ENCODE measurements at places on chromosomes 6 and 20.

GRCh38 chr6:31144296-31144969, 5.6 kb upstream of the PSORS1C2 start:
- DNase-seq: no peak

DNA sequence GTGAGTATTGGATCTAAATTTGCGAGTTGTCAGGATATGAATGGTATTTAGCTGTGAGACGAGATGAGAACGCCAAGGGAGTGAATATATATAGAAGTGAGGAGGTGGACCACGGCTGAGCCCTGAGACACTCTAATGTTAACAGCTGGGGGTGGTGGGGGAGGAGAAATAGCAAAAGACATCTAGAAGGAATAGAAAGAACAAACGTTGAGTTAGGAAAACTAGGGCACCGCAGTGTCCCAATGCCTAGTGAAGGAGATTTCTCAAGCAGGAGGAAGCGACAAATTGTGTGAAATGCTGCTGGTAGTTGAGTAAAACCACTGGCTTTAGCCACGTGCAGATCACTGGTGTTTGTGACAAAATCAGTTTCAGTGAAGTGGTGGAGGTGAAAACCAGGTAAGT, 56.9 kb downstream of the CD164 start:
- no peak for DNase-seq

- DNase-seq: no peak
These were observed 9.4 kb upstream of the ZBTB46 start for GRCh38 chr20:63840405-63840828.

DNA sequence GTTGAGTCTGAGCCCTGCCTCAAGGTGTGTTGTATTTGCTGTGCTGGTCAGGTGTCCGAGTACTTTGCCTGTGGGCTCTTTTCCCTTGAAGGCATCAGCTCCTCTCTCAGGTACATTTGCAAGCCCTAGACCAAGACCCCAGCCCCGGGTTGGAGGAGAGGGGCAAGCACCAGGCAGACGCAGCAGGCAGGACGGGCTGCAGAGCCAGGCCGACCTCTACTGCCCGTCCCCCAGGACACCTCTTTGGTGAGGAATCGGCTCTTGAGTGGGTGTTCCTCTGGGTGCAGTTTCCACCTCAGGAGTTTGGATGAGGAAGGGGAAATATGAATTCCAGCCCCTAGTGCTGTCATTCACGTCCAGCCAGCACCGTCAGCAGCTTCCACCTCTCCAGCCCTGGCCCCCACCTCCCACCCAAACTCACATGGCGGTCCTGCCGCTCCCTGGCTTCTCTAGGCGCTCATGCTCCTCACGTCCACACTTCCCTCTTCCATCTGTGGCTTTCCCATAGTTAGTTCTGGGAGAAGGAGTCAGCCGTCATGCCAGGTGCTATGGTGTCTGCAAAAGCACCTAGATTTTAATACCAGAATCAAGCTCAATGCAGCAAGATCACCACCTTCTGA, 183.9 kb downstream of the DLL1 start:
- DNase-seq: no peak

DNA sequence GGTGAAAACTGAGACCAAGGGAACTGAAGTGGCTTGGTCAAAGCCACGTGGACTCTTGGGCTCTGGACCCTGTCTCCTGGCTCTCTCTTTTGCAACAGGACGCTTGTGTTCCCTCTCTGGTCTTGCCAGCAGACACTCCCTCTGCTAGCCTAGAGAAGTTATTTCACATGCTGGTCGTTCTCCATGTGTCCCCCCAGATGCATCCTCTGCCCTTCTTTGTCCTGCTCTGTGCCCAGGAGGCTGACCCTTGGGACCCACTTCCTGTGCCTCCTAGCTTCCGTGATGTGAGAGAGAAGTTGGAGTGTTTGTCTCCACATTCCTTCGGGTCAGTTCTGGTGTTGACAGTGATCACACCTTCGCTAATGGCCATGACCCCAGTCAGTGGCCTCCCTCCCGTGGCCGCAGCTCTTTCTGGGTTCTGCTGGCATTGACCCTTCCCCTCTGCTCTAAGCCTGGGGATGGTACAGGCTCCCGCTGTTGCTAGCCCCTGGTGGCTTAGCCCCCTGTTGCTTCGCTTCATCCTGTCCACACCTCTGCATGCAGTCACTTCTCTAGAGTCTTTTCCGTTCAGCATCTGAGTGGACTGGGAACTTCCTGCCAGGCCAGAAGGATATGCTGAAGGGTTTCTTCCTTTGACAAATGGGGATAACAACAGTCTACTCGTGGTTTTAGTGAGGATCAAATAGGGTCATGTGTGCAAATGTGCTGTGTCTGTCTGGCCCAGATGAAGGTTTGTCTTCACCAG, 70.1 kb upstream of the BMP2 start:
- DNase-seq: no peak

- no peak for DNase-seq
These were observed 57.4 kb downstream of the SYTL3 start for GRCh38 chr6:158707120-158707820.

DNA sequence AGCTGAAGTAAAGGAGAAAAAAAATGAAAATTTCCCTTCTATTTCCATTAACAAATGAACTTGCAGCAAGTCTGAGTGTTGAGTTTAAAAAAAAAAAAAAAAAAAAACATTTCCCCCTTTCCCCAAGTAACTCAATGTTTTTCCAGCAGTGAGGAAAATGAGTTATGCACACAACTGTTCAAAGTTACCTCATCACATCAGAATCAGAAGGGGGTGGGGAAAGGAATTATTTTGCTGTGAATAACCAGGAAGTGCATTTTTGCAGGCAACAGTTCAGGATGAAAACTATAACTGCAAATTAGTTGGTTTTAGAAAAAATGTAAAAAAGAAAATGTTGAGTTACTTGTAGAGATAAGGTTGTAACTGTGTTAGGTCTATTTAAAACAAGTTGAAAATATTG, 568.9 kb upstream of the CITED2 start:
- no peak for DNase-seq

GRCh38 chr6:36171573-36171972, 25.0 kb upstream of the BRPF3 start:
- no peak for DNase-seq

GRCh38 chr6:130776287-130776925, 50.8 kb upstream of the SMLR1 start:
- no peak for DNase-seq

- no peak for DNase-seq
These were observed 149.7 kb downstream of the PRL start for GRCh38 chr6:22146931-22147701.

DNA sequence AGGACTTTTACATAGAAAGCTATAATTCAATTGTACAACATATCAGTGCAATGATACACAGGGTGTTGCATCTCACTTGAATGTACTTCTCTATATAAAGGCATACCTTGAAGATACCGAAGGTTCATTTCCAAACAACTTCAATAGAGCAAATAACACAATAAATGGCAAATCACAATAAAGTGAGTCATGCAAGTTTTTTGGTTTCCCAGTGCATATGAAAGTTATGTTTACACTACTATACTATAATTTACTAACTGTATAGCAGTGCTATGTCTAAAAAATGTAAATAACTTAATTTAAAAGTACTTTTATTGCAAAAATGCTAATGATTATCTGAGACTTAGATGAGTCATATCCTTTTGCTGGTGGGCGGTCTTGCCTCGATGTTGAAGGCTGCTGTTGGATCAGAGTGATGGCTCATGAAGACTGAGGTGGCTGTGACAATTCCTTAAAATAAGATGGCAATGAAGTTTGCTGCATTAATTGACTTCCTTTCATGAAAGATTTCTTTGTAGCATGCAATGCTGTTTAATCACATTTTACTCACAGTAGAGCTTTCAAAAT, 188.8 kb downstream of the TASP1 start:
- no peak for DNase-seq

GRCh38 chr20:57417830-57418780, 26.9 kb downstream of the RBM38 start:
- DNase-seq: no peak
